ENCODE measurements at places on chromosomes 2 and 18. TPM values are rescaled to one million over a fixed set of nuclear protein-coding genes. Genes with fewer than 3 reads are reported as not detected.

GRCh38 chr2:201908901-201909300 is 102.6 kb downstream of the CDK15 start:
- no peaks in the 10 kb centered on the region for H3K27me3 ChIP-seq
- H3K27ac ChIP-seq: no peak overlapping the region
- DNase-seq: no peak

DNA sequence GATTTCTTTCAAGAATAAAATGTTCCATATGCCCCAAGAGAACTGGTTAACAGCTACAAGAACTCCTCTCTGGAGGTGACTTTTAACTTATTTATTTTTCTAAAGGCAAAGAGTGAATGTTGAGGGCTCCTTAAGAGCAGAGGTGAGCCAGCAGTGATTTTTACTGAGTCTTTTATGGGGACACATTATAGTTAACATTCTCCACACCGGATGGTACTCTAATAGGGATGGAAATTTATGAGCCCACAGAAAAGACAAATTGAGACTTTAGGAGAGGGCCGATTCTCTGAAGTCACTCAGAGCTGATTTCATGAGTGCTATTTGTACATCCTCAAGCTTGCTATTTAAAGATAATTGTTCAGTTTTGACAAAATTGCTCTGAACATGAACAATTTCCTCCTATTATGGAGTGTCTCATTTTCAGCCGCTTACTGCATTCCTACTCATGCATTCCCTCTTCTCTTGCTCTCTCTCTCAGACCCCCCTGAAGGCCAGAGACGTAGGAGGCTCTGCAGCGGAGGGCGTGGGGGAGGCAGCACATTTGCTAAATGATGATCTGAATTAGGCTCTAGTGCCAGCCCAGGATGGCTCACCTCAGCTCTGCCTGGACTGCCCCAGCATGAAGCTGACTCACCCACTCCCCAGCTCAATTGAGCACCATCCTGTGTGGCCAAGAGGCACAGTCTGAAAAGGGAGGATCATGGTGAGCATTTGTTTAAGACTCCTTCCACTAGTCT is 5.9 kb upstream of the RPL37A start:
- no peaks in the 10 kb centered on the region for H3K27me3 ChIP-seq
- H3K4me1 ChIP-seq: peaks cover 7% of the 10 kb centered on the region
- no peak overlapping the region for H3K4me3 ChIP-seq
- no peaks in the 10 kb centered on the region for H3K36me3 ChIP-seq
- peak overlapping the region; percentile 14 for H3K27ac ChIP-seq

- H3K4me1 ChIP-seq: no peaks in the 10 kb centered on the region
- peak overlapping the region; percentile 82 for H3K27ac ChIP-seq
- H3K36me3 ChIP-seq: no peaks in the 10 kb centered on the region
- no peaks in the 10 kb centered on the region for H3K27me3 ChIP-seq
- H3K4me3 ChIP-seq: no peak overlapping the region
Observed at GRCh38 chr2:37837628-37838328, 87.3 kb upstream of the RMDN2 start.

GRCh38 chr2:101089419-101089818 is 61.8 kb downstream of the TBC1D8 start:
- DNase-seq: no peak
- no peak overlapping the region for H3K27ac ChIP-seq
- H3K4me1 ChIP-seq: peaks cover 29% of the 10 kb centered on the region
- peaks cover 11% of the 10 kb centered on the region for H3K36me3 ChIP-seq
- H3K27me3 ChIP-seq: no peaks in the 10 kb centered on the region

DNA sequence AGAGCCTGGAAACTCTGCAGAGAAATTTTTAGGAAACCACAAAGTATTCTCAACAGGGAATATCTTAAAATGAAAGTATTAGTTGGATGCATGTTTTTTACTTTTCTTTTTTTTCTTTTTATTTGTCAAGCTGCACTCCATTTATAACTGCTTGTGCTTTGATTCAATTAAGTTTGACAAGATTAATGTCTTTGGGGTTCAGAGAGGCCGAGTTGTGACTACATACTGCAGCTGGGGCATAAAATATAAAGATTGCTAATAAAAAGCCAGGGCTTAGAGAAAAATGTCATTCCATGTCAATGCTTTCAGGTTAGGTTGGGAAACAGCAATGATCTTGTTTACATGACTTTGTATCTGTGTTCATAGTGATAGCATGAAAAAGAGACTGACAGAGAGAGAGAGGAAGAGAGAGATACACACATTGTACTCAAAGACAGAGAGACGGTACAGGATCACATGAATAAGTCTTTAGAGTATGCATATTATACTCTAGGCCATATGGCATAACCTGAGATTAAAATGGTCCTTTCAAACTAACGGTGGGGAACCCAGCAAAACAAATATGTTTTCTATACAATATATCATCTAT is 1022.3 kb upstream of the CNTNAP5 start:
- no peak overlapping the region for H3K4me3 ChIP-seq
- no peaks in the 10 kb centered on the region for H3K4me1 ChIP-seq
- H3K27me3 ChIP-seq: no peaks in the 10 kb centered on the region
- no peak overlapping the region for H3K27ac ChIP-seq
- H3K36me3 ChIP-seq: no peaks in the 10 kb centered on the region

- H3K27me3 ChIP-seq: no peaks in the 10 kb centered on the region
- DNase-seq: no peak
- H3K27ac ChIP-seq: no peak overlapping the region
Observed at GRCh38 chr2:119064567-119064966, 94.0 kb downstream of the C1QL2 start.

- no peaks in the 10 kb centered on the region for H3K36me3 ChIP-seq
- H3K27ac ChIP-seq: no peak overlapping the region
- DNase-seq: no peak
- H3K4me1 ChIP-seq: peaks cover 6% of the 10 kb centered on the region
- H3K27me3 ChIP-seq: no peaks in the 10 kb centered on the region
Observed at GRCh38 chr2:85718885-85719492, 24.8 kb downstream of the GNLY start.

- no peak overlapping the region for H3K4me3 ChIP-seq
- H3K27me3 ChIP-seq: no peaks in the 10 kb centered on the region
- H3K27ac ChIP-seq: no peak overlapping the region
Observed at GRCh38 chr2:189018631-189019030, 44.5 kb downstream of the COL3A1 start.

GRCh38 chr2:120856421-120856862 is 120.8 kb downstream of the GLI2 start:
- no peaks in the 10 kb centered on the region for H3K27me3 ChIP-seq
- no peaks in the 10 kb centered on the region for H3K36me3 ChIP-seq
- H3K4me1 ChIP-seq: peaks cover 10% of the 10 kb centered on the region
- no peak overlapping the region for H3K27ac ChIP-seq

DNA sequence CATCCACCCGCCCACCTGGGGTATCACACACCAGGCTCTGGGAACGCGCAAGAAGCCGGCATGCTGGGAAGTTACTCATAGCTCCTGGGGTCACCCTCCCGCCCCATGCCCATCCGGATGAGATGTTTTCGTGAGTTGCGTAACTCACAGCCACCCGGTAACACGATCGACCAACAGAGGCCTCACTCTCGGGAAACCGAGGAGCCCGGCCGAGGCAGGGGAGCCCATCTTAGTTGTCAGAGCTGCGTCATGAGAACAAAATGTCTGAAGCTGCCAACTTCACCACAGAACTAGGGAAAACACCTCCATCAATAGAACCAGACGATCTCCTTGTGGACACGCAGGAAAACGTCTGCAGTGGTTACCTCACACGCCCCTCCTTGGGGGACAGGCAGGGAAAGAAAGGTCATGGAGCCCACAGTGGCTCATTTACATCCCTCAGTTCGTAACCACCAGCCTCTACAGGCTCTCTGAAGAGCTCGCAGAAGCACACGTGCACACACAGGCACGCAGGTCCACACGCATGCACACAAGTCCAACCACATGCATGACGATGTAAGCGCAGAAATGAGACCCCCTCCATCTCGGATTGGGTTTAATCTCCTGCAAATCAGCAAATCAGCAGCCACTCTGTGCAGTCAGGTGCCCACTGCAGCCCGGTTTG is 26.2 kb downstream of the ADI1 start:
- no peak overlapping the region for H3K4me3 ChIP-seq
- H3K27me3 ChIP-seq: no peaks in the 10 kb centered on the region
- peak; percentile 23 for DNase-seq
- H3K27ac ChIP-seq: no peak overlapping the region
- peaks cover 25% of the 10 kb centered on the region for H3K4me1 ChIP-seq

GRCh38 chr2:191929288-191929687 is 82.4 kb upstream of the CAVIN2 start:
- DNase-seq: no peak
- H3K27me3 ChIP-seq: no peaks in the 10 kb centered on the region
- H3K4me3 ChIP-seq: no peak overlapping the region
- H3K4me1 ChIP-seq: peaks cover 13% of the 10 kb centered on the region
- H3K27ac ChIP-seq: no peak overlapping the region

DNA sequence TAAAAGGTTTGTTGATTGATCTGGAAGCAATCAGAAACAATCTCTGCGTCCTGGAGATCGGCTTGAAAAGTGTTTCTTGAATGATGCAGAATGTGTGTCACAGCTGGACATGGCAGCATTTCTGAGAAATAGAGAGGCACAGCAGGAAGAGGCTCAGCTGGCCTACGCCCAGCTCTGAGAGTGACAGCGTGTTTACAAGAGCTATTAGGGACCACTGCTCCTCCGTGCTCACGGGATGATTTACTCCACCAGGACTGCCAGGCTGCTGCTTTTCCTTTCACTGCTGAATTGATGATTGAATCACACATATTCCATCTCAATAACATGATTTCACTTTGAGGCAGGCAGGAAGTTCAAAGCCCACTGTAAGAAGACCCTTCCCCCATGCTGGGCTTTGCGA is 62.8 kb downstream of the GALNT14 start:
- H3K4me1 ChIP-seq: no peaks in the 10 kb centered on the region
- H3K36me3 ChIP-seq: no peaks in the 10 kb centered on the region
- peak; percentile 49 for DNase-seq
- H3K27ac ChIP-seq: no peak overlapping the region
- H3K4me3 ChIP-seq: no peak overlapping the region

GRCh38 chr2:202782940-202783558 is 88.5 kb downstream of the ICA1L start:
- DNase-seq: no peak
- H3K27ac ChIP-seq: peak overlapping the region; percentile 64
- H3K27me3 ChIP-seq: no peaks in the 10 kb centered on the region
- H3K4me3 ChIP-seq: no peak overlapping the region
- peaks cover 8% of the 10 kb centered on the region for H3K4me1 ChIP-seq
- H3K36me3 ChIP-seq: peaks cover 31% of the 10 kb centered on the region

- no peak for DNase-seq
- peaks cover 25% of the 10 kb centered on the region for H3K4me1 ChIP-seq
- no peak overlapping the region for H3K27ac ChIP-seq
- peaks cover 6% of the 10 kb centered on the region for H3K27me3 ChIP-seq
- H3K4me3 ChIP-seq: no peak overlapping the region
- no peaks in the 10 kb centered on the region for H3K36me3 ChIP-seq
Observed at GRCh38 chr2:108927405-108927804, 61.6 kb downstream of the EDAR start.

GRCh38 chr18:63464434-63464833 is 12.3 kb upstream of the SERPINB5 start:
- H3K27ac ChIP-seq: no peak overlapping the region
- H3K36me3 ChIP-seq: no peaks in the 10 kb centered on the region
- no peak overlapping the region for H3K4me3 ChIP-seq

DNA sequence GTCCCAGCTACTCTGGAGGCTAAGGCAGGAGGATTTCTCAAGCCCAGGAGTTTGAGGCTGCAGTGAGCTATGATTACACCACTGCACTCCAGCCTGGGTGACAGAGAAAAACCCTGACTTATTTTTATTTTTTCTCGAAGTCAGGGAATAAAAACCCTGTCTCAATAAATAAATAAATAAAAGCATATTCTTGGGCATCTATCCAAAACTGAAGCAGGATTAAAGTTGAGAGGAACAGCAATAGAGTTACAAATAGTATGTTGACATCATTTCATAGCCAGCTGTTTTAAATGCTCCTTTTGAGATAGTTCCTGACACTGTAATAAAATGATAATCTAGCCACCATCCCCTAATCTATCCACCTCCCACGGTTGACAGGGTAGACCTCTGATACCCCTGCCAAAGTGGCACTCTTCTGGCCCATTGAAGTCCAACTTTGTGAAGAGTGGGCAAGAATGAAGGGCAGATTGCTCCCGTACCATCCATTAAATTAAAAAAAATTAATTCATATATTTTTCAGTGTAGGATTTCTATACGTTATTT is 42.3 kb upstream of the LPIN2 start:
- H3K27ac ChIP-seq: no peak overlapping the region
- no peaks in the 10 kb centered on the region for H3K36me3 ChIP-seq
- no peaks in the 10 kb centered on the region for H3K27me3 ChIP-seq
- H3K4me1 ChIP-seq: peaks cover 65% of the 10 kb centered on the region
- DNase-seq: no peak

- H3K27ac ChIP-seq: no peak overlapping the region
- no peaks in the 10 kb centered on the region for H3K27me3 ChIP-seq
- H3K36me3 ChIP-seq: no peaks in the 10 kb centered on the region
- DNase-seq: no peak
- H3K4me1 ChIP-seq: peaks cover 13% of the 10 kb centered on the region
- no peak overlapping the region for H3K4me3 ChIP-seq
Observed at GRCh38 chr2:152227969-152228592, 52.5 kb upstream of the STAM2 start.

- no peaks in the 10 kb centered on the region for H3K27me3 ChIP-seq
- no peaks in the 10 kb centered on the region for H3K36me3 ChIP-seq
- no peak overlapping the region for H3K27ac ChIP-seq
- no peaks in the 10 kb centered on the region for H3K4me1 ChIP-seq
- no peak for DNase-seq
Observed at GRCh38 chr2:133061874-133062593, 392.0 kb upstream of the LYPD1 start.

DNA sequence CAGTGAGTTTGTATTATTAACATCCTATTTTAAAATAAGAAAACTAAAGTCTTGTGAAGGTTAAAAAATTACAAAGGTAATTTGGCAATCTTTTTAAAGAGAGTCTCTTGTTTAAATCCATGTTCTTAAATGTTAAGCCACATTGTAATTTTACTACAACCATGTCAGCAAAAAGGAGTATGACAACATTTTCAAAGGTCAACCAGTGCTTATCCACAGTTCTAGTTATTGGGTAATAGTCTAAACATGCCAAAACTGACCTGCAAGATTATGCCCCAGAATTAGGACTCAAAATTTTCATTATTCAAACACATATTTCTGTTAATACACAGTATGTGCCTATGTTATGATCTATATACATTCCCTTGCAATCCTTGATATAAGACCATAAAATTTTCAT is 1312.6 kb upstream of the CHAC2 start:
- no peak for DNase-seq
- no peak overlapping the region for H3K27ac ChIP-seq
- no peaks in the 10 kb centered on the region for H3K27me3 ChIP-seq
- no peaks in the 10 kb centered on the region for H3K36me3 ChIP-seq
- H3K4me1 ChIP-seq: no peaks in the 10 kb centered on the region

- H3K4me3 ChIP-seq: no peak overlapping the region
- no peaks in the 10 kb centered on the region for H3K27me3 ChIP-seq
- H3K36me3 ChIP-seq: no peaks in the 10 kb centered on the region
- no peak for DNase-seq
Observed at GRCh38 chr18:73232933-73233332, 365.1 kb upstream of the NETO1 start.

The PLB1 gene
- 0.45 TPM for total RNA-seq

The HMSD gene
- total RNA-seq: not detected

The ITGAV gene
- 201 TPM for total RNA-seq

The TSPYL6 gene
- not detected for total RNA-seq

The RNU2-63P gene
- not detected for total RNA-seq

The HOXD9 gene
- total RNA-seq: not detected

The LYPD6B gene
- total RNA-seq: 17.5 TPM

The LDLRAD4 gene
- total RNA-seq: 8.7 TPM

The ARL4C gene
- 4.6 TPM for total RNA-seq

Data from stomach (tissue), 19 donors.